CD4-positive, alpha-beta T cell treated with Interleukin-1 beta for 1 hour (primary cell): ENCODE measurements at places on chromosomes 11 and 22.

- no peak for DNase-seq
Measured at GRCh38 chr22:49951000-49951677, 9.4 kb upstream of the PIM3 start.

- no peak for DNase-seq
Measured at GRCh38 chr11:6638429-6638828, 17.2 kb downstream of the DCHS1 start.

- DNase-seq, result no peak
Measured at GRCh38 chr11:107931206-107931605, 3.0 kb downstream of the RAB39A start.

DNA sequence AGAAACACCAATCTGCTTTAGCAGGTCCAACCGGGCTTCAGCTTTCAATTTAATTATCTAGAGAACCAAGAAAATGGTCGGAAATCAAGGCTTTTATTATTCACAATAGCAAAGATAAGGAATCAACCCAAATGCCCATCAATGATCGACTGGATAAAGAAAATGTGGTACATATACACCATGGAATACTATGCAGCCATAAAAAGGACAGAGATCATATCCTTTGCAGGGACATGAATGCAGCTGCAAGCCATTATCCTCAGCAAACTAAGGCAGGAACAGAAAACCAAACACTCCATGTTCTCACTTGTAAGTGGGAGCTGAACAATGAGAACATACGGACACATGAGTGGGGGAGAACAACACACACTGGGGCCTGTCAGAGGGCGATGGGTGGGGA, 53.8 kb downstream of the ATG16L2 start:
- no peak for DNase-seq

DNA sequence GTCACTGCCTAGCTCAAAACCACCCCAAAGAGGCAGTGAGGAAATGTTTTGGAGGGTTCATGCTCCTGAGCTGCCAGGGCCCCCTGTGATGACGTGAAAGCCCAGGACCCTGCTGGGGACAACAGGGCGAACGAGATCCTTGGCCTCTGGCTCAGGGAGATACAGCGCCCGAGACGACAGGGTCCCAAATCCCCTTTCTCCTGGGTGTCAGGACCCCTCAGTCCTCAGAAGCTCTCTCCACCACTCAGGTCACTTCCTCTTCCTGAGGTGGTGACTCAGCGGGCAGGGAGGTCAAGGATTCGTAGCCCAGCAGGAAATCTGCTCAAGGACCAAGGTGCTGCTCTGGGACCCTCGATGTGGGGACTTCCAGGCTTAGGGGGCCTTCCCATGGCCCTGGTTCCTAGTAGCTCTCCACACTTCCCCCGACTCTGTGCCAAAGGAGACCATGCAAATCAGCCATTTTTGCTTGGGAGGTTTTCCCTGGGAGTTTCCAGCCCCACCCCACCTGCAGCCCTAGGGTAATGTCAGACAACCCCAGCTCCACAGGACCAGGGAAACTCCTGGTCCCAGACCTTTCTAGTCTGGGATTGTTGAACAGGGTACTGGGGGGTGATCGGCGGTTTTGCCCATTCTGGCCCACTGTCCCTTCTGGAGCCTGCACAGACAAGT, 12.8 kb downstream of the BCL9L start:
- DNase-seq, result no peak

DNA sequence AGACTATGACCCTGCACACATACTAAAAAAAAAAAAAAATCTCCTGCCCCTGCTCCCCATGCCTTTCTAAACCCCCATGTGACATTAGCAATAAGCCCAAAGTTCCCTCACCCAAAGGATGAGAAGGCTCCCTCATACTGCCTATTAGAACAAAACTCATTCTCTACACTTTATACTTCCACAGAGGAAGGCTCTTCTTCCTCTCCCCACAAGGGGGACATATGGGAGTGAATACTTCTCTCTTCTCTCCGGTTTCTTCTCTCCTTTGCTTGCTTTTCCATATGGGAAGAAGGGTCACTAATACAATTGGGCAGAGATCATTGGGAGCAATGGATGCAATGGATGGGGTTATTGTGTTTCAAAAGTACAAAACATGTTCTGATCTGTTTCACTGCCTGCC, 3.3 kb downstream of the OR52L1 start:
- no peak for DNase-seq

DNA sequence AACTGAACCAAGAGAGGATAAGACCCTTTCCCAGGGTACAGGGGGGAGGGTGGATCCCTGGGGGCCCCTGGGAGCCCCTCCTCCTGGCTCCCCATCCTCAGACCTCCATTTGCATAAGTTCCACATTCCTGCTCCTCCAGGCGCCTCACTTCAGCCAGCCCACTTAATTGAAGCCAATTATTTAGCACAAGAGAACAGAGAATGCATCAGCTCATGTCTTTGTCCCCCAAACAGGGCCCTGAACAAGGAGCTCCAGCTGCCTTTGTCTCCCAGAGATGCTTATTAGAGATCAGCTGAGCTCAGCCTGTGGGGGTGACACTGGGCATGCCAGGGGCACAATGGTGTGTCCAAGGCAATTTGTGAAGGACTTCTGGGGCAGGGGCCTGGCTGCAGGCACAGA, 89.9 kb upstream of the PRDM11 start:
- no peak for DNase-seq

GRCh38 chr11:724049-724777, 18.2 kb downstream of the EPS8L2 start:
- DNase-seq, result no peak

DNA sequence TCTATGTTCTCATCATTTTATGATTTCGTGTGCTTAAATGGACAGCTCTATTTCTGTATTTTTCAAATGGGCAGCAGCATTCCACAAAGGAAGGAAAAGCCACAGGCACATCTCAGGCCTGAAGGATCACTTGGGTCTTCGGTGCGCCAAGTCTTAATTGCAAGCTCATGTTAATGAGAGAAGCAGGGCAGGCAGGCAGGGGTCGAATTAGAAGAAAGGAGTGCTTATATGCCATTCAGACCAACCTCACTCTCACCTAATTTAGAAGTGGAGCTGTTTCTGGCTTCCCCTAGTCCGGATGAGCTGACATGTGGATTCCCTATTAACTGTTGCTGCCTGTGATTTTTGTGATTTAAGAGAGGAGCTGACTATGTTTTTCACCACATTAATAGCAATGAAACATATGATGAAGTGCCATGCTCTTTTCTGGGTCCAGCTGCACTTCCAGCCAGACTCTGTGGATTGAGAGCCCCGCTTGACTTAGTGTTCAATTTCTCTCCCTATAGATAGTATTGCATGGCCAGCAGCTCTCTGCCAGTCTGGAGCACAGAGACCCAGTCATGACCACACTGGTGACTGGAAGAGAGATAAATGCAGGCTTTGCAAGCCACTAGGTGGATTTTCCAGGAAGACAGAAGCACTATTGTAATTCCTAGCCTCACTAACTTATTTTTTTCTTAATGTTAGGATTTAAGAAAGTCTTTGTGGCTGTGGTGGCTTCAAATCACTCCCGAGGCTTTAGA, 373.9 kb upstream of the FAT3 start:
- DNase-seq, result no peak

GRCh38 chr22:37206118-37206840, 6.0 kb downstream of the SSTR3 start:
- no peak for DNase-seq

GRCh38 chr11:61505640-61506155, 2.9 kb upstream of the LRRC10B start:
- no peak for DNase-seq

GRCh38 chr11:64248578-64248977, 1.8 kb upstream of the PPP1R14B start:
- DNase-seq, result no peak

- no peak for DNase-seq
Measured at GRCh38 chr11:36818410-36818809, 220.4 kb upstream of the RAG2 start.

GRCh38 chr11:27904358-27905055, 203.4 kb downstream of the KIF18A start:
- DNase-seq, result no peak

GRCh38 chr22:50481440-50482106, at the start of gene ADM2:
Gene ADM2, plus strand, starts transcription at chr22:50481543. Its CDS starts 305 bp downstream, at chr22:50481848.
- peak; percentile 75 for DNase-seq

DNA sequence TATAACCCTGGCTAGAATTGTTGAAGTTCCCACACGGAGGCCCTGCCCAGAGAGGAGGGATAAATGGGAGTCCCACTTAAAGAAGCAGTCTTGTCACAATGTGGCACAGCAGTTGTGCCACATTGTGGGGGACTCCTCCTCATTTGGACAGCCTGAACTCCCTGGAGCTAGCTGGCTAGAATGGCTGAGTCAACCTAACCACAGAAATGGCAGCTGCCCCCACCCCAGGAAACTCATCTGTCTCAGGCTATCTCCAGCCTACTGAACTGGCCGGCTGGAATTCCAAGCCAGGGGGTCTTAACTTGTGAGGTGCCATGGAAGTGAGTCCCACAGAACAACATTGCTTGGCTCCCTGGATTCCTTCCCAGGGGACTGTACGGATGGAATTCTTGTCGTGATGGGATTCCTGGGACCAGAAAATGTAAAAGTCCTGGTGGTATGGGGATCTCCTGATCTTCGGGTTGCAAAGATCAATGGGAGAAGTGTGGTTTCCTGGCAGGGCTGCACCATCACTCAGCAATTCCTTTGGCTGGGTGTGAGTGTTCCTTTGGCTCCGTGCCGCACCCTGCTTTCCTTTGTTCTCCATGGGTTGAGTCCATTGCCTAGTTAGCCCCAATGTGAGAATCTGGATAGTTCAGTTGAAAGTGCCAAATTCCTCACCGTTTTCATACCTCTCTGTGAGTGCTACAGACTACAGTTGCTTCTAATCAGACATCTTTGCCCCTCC, 791.2 kb upstream of the FAT3 start:
- no peak for DNase-seq

GRCh38 chr22:42060489-42060888, 10.1 kb downstream of the NAGA start:
- DNase-seq, result no peak

GRCh38 chr11:46391578-46392420, at the start of gene CHRM4:
Gene CHRM4, minus strand, starts transcription at chr11:46391776. Its CDS starts 5,219 bp downstream, at chr11:46386557.
- DNase-seq, result no peak

DNA sequence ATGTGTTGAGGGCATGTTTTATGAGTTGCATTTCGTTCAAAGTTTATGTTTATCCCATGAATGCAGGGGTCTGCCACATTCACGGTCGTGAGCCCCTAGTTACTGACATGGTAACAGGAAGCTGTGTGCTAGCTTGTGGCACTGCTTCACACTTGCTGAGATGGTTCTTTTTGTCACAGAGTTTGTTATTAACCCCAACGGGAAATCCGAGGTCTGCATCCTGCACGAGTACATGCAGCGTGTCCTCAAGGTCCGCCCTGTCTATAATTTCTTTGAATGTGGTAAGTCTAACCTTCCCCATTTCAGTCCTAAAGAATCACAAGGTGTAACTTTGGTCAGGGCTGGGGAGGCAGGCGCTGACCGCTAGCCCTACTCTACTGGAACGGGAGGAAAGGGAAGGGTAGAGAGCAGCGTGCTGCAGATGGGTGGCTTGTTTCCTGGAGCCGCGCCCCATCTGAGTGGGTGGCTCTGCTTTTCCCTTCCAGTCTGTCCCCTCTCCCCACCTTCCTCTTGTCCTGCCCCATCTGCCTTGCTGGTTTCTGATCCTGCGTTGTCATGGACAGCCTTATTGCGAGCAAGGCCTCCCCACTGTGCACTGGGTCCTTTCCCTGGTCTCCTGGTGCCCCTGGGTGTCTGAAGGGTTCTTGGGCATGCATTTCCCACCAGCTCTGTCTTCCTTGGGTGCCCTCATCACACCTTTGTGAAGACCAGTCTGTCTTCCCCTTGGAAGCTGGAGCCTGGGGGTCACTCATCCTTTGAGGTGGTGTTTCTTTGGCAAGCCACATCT, 11.8 kb downstream of the DGCR8 start:
- peak; percentile 29 for DNase-seq

GRCh38 chr11:64759722-64760719, at the start of gene PYGM:
Gene PYGM, minus strand, starts transcription at chr11:64759974. Its CDS starts 76 bp downstream, at chr11:64759898.
- peak; percentile 32 for DNase-seq

DNA sequence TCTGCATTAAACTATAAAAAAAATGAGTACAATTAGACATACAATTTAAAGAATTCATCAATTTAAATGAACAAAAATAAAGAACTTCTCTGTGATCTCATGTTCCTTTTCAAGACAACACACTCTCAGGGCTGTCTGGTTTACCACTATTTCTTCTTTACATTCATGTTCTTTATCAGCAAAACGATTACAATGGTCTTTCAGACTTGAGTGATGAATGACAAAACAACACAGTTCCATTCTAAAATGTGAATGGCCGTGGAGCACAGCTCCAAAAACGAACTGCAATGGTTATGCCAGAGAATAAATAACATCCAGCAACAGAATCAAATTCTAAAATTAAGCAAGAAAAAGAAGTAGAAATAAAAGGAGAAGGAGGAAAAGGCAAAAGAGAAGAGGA, 113.1 kb downstream of the CADM1 start:
- DNase-seq, result no peak

- DNase-seq, result no peak
Measured at GRCh38 chr22:50179937-50180726, 5.6 kb upstream of the TRABD start.

GRCh38 chr22:32199341-32199740, 5.5 kb downstream of the RFPL2 start:
- no peak for DNase-seq

GRCh38 chr11:116874251-116874650, 36.8 kb upstream of the APOA1 start:
- DNase-seq, result no peak

- no peak for DNase-seq
Measured at GRCh38 chr11:119645018-119645417, 84.0 kb downstream of the NECTIN1 start.

DNA sequence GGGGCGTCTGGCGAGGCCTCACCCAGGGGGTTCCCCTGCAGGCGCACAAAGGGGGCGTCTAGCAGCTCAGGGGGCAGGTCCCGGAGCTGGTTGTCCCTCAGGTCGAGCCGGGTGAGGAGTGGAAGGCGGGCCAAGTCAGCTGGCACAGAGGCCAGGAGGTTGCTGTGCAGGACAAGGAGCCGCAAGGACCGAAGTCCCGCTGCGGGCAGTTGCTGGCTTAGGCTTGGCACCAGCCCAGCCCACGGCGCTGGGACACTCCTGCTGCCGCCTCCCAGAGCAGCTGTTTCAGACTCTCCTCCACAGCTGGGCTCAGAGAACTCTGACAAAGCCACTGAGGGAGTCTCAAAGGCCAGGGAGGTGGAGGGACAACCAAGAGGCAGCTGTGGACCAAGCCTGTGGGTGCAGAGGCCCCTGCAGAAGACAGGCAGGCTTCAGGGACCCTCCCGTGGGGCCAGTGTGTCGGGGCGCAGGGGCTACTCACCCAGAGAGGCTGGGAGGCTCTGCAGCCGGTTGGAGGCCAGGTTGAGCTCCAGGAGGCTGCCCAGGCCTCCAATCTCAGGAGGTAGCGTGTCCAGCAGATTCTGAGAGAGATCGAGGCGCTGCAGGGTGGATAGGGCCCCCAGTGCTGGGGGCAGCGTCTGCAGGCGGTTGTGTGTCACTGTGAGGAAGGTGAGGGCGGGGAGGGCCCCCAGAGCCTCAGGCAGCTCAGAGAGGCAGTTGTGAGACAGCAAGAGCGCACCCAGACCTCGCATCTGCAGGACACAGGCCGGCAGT, 2.2 kb downstream of the PIDD1 start:
- no peak for DNase-seq
